ENCODE measurements at places on chromosomes 11 and 22.
A peak's percentile ranks its signal among the peaks of the same experiment; 100 is the strongest.

DNA sequence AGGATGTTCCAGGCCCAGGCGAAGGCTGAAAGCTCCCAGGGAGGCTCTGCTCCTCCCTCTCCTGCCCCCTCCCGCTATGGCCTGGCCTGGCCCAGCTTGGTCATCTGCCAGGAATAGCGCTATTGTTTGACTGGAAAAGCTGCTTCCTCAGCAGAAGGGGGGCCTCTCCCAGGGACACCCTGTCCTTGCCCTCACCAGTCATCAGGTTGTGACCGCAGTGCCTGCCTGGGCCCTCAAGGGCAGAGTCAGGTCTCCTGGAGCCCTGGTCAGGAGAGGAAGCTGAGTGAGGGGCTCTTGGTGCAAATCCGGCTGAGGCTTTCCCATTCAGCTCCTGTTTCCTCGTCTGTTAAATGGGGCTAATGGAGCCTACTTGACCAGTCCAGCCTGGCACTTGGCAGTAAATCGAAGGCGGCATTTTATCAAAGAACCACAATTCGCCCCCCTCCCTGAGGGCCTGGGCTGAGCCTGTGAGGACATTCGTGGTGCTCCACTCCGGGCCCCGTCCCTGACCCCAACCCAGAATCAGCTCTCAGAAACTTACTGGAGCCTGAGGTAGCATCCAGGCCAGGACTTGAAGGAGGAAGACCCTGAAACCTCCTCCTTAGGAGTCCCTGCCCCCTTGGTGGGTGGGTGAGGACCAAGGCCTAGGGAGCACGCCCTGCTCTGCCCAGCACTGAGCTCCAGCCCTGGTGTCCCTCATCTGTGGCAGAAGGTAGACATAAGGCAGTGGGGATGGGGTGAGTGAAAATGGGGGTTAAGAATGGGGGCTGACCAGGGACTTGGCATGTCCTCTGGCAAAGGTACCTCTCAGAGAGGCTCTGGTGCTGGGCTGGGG, 2.0 kb upstream of the CASTOR1 start:
- no peak for DNase-seq

DNA sequence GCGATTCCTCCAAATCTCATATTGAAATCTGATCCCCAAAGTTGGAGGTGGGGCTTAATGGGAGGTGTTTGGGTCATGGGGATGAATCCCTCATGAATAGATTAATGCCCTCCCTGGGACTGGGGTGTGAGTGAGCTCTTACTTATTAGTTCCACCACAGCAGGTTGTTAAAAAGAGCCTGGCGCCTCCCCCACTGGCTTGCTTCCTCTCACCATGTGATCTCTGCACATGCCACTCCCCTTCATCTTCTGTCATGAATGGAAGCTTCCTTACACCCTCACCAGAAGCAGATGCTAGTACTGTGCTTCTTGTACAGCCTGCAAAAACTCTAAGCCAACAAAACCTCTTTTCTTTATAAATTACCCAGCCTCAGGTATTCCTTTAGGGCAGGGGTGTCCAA, 8.8 kb downstream of the RRAS2 start:
- no peak for DNase-seq

GRCh38 chr22:36303874-36304273, 50.9 kb downstream of the APOL1 start:
- DNase-seq = no peak

DNA sequence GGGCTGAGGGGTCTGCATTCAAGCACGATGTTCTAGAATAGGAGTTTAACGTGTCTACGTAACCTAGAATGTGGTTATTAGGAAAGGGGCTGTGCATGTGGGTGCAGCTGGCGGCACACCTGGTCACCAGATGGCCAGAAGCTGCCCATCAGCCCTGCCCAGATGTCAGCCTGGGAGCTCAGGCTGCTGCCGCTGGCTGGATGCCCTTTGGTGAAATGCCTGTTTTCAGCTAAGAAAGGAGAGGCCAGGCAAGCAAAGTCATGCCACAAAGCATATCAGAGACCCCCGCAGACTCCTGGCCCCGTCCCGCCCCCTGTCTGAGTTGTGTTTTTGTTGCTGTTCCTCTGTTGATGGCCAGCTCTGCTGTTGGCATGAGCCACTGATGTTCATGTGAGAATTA, 11.3 kb upstream of the ADORA2A start:
- no peak for DNase-seq

DNA sequence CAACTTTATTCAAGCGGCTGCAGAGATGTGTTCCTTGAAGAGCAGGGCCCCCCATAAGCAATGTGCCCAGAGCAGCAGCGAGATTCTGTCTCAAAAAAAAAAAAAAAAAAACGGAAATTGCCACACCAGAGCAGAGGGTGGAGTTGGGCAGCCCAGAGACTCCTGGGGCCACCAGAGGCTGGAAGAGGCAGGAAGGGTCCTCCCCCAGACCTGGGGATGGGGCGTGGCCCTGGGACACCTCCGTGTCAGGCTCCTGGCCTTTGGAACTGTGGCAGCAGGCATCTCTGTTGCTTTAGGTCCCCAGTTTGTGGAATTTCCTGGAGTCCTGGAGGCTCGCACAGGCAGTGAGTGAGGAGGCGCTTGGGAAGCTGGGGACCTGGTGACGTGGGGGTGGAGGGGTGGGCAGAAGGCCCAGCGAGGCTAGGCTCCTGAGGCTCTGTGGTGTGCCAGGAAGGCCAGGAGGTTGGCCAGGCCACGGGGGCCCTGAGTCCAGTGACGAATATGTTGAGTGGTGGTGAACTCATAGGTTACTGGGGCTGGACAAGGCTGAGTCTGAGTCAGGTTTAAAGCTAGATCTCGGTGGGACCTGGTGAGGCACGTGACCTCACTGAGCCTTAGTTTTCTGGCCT, 735.6 kb downstream of the BRD1 start:
- DNase-seq = no peak

- DNase-seq = no peak
These were observed 30.7 kb upstream of the ALX4 start for GRCh38 chr11:44340656-44341055.

DNA sequence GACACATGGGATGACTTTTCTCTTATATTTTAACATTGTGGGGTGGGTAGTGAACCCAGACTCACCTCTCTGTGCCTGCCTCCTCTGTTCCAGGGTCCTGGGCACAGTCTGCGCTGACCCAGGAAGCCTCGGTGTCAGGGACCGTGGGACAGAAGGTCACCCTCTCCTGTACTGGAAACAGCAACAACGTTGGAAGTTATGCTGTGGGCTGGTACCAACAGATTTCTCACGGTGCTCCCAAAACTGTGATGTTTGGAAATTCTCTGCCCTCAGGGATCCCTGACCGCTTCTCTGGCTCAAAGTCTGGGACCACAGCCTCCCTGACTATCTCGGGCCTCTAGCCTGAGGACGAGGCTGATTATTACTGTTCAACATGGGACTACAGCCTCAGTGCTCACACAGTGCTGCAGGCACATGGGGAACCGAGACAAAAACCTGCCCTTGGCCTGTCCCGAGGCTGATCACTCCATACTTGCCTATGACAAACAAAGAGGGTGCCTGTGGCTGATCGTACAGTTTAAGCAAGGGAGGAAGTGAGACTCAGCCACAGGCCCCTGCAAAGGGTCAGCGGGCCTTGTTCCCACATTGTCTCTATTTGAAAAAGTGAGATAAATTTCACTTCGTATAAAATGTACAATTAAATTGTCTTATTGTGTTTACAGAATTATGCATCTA, 43.7 kb upstream of the TOP3B start:
- no peak for DNase-seq

DNA sequence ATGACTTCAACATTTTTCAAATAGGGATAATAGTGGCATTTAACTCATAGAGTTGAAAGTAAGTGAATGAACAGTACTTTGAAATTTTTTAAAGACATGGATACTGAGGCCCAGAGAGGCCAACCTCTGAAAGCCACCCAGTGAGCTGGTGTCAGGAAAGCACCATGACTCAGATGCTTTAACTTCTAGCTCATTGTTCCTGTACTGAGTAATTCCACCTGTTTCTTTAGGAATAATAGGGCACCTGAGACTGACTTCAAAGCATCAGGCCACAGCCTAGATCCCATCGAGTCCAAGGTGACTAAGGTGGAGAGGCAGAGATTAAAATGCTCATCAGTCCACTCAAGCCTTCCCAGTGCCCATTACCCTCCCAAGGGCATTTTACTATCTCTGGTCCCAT, 491.8 kb upstream of the TENM4 start:
- no peak for DNase-seq

DNA sequence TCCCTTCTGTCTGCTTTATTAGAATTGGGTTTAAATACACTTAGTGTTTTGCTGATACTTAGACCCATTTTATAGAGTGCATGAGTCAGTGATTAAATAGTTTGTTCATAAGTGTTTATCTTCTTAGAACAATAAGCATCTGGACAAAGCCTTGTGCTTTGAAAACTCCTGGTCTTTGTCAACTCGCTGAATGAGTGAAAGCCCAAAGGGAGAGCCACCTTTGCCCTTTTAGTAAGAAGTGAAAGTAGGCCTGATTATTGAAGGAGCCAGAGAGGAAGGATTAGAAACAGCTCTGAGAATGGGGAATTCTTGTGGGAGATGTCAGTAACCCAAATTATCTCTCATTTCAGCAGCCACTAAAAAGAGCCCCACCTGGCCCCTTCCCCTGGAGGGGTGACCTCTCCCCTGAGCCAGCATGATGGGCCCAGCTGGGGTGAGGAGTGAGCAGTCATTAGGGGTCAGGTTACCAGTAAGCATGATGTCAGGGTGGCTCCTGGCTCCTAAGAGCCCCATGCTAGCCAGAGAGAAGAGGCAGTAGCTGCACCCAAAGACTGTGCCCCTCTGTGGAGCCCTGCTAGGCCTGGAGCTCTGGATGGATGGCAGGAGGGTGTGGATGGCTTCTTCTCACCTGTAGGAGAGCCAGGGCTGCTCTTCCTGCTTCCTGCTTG, 125.1 kb upstream of the E2F8 start:
- no peak for DNase-seq

GRCh38 chr22:40300884-40301672, 45.2 kb upstream of the ADSL start:
- DNase-seq = no peak

- DNase-seq = no peak
These were observed 102.1 kb downstream of the SLC1A2 start for GRCh38 chr11:35317253-35317652.

GRCh38 chr11:26578998-26579661, 7.1 kb upstream of the MUC15 start:
- no peak for DNase-seq

DNA sequence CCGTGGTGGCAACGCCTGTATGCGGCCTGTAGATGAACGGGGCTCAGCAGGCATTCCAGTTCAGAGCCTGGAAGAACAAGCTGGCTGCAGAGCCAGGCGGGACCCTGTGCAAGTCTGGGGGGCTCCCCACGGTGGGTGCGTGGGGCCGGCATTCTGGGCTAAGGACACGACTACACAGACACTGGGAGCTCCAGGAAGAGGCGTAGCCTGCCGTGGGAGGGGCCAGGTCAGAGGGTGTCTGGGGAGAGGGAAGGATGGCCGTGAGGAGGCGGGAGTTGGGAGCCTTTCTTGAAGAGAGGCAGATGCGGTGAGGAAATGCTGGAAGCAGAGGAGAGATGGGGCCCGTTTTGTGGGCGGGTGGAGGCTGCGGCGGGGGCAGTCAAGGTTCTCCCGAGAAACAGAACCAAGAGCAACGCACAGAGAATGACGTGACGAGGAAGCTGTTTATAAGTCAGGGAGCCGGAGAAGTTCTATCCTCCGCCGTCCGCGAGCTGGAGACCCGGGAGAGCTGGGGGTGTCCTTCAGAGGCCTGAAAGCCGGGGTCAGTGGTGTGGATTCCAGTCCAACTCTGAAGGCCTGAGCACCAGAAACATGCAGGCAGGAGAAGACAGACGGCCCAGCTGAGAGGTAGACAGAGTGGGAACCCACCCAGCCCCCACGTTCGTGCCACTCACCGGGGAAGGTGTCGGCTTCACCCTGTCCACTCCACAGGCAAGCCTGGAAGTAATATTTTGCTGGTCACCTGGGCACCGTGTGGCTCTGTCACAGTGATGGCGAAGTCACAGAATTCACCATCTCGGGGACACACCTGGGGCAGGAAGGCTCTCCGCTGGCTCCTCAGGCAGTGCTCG, 529.6 kb downstream of the BRD1 start:
- no peak for DNase-seq

- no peak for DNase-seq
These were observed 21.7 kb downstream of the WNT11 start for GRCh38 chr11:76184551-76184993.

- DNase-seq = no peak
These were observed 38.2 kb downstream of the CYB5R2 start for GRCh38 chr11:7635137-7635536.

- no peak for DNase-seq
These were observed 45.2 kb downstream of the LRP5 start for GRCh38 chr11:68357568-68357967.

DNA sequence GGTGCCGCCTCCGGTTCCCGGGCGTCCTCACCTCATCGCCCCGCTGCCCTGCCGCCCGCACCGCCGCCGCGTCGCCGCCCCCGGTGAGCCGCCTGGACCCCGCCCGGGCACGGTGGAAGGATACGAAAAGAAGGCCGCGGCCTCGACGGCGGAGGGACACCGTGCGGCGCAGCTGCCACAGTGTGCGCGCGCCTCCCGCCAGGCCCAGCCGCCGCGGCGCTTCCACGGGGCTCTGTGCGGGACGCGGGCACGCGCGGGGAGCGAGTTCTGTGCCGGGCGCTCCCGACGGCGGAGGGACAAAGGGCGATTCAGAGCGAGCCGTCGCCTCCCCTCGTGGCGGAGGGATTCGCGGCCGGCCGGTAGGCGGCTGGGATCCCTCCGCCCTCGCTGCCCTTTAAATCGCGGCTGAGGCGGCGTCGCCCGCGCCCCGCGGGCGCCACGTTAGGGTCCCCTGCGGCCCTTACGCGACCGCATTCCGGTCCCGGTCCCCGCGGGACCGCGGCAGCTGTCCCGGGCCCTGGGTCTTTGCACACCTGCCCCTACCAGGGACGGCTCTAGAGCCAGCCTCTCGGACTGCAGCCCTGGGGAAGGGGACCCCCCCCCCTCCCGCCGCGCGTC, 568 bp upstream of the KMT5B start:
- DNase-seq = peak; percentile 98

- no peak for DNase-seq
These were observed 3.3 kb upstream of the DDI1 start for GRCh38 chr11:104033134-104033533.

DNA sequence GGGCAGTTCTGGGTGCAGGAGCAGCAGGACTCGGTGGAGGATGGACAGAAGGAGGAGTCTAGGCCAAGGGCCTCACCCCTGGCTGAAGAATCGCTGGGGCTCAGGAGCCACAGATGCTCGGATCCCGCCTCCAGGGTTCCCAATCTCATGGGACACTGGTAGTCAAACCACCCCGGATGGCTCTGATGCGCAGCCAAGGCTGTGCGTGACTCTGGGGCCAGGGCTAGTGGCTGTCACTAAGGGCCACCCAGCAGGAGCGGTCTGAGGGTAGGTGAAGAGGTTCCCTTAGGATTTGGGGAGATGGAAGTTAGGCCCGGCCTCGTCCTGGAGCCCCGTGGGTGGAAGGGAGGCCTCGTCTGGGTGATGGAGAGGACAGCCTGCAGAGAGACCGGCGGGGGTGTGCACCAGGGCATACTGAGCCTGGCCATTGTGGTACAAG, 300.6 kb downstream of the TBC1D22A start:
- no peak for DNase-seq

GRCh38 chr11:93024369-93024768, 54.9 kb downstream of the MTNR1B start:
- no peak for DNase-seq
